ENCODE measurements at places on chromosomes 16 and 17.

DNA sequence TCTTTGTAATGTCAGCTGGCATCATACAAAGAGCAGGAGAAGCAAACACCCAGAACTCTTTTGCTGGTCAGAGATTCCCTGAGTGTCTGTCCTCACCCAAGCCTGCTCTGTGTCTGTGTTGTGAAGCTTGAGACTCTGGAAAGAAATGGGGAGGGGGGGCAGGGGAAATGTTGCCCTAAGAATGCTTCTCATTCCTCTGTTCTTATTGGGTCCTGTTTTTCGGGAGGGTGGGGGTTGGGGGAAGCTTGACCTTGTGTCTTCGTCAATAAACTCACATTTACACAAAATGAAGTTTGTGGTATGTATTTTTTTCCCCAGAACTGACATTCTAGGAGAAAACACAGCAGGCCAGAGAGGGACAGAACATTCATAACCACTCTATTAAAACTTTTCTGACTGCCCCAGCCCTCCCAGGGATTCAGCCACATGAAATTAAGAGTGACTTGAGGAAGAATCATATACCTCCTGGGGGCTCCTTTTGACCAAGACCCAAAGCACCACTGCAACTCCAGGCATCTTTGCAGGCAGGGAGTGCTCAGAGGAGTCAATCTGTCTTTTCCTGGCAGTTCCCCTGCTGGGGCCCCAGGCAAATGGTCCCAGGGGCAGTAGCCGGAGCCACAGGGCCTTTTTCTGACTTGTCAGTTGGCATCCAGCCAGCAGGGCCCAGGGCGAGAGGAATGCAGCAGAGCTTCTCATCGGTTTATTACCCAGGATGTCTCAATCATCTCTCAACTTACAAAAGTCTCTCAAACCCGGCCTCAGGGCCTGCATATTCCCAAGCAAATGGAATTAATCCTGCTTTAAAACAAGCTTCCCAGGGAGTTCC lies 5.1 kb upstream of the RASL10B start:
- DNase-seq: no peak

GRCh38 chr16:47196457-47196856 lies 52.7 kb upstream of the NETO2 start:
- no peak for DNase-seq

- no peak for DNase-seq
Observed at GRCh38 chr16:67025210-67025550, 3.8 kb upstream of the CBFB start.

GRCh38 chr16:12294471-12294870 lies 317.9 kb downstream of the SNX29 start:
- no peak for DNase-seq

- no peak for DNase-seq
Observed at GRCh38 chr16:457732-458400, 32.4 kb downstream of the RAB11FIP3 start.

- DNase-seq: no peak
Observed at GRCh38 chr16:66970775-66971720, 10.0 kb downstream of the CES3 start.

- no peak for DNase-seq
Observed at GRCh38 chr17:61294286-61294685, 105.4 kb upstream of the TBX2 start.

DNA sequence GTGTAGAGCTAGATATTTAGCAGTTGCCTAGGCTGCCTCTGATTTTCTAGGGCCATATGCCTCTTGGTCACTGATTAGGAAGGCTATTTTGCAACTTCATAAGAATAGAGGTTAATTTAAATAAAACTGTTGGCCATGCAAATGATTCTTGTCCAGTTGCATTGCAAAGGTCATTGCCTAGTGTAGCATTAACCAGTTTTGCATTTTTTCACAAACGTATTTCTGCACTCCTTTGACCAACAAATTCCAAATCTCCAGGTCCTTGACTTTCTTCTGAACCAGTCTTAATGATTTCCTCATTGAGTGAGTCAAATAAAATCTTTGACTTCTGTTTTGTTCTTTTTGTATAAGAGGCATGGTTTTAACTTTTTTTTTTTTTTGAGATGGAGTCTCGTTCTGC lies 33.5 kb downstream of the ERCC4 start:
- DNase-seq: no peak

GRCh38 chr17:37430051-37430627 lies 23.5 kb downstream of the TADA2A start:
- DNase-seq: no peak

GRCh38 chr16:58859958-58860669 lies 126.0 kb upstream of the GOT2 start:
- no peak for DNase-seq

- DNase-seq: peak; percentile 73
Observed at GRCh38 chr17:3827124-3827773, 18.8 kb downstream of the NCBP3 start.

DNA sequence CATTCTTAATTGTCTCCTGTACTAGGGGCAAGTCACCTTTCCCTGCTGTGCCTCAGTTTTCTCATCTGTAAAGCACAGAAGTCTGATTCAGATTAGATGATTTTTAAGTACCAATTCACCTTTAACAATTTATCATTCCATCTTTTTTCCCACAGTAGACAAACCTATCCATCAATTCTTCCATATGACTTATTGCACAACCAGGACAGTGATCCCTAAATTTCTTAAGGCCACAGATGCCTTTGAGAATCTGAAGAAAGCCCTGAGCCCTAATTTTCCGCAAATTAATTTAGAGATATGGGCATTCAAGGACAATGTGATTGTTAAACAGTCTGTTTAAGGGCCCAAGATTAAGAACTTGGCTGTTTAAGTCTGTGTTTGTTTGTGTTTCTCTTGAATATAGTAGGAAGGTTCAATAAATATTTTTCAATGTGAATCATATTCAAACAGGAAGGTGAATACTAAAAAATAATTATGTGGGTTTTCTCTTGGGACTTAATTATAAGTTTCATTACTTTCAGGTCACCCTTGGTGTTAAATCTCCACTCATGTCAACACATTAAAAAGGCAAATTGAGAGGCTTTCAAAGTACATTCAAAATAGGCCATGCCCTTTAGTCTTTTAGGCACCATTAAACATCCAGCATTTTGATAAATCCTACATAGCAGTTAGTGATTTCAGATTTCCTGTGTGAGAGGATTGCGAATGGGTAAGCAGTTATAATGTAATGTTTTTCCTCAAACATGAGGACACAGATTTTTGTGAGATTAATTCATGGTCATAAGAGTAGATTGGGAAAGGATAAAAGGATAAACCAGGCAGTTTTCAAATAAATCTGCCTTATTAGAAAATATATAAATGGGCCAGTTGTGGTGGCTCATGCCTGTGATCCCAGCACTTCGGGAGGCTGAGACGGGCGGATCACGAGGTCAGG lies 34.9 kb upstream of the MMD start:
- no peak for DNase-seq

DNA sequence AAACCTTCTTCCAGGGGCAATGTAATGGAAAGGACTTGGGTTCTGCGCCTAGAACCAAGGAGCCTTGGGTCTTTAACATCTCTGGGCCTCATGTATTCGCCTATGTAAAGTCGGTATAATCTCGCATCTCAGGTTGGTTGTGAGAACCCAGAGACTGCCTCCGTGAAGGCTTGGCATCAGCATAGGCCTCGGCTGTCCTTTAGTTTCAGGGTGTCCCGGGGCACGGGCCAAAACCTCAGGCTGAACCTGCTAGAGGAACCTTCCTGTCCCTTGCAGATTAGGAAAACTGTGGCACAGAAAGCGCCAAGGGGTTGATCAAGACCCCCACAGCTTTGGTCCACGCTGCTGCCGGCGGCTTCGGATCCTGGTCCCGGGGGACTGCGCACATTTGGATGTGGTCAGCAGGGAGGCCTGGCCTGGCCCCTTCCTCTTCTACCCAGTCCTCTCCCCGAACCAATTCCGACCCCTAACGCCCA lies 772 bp upstream of the PHAF1 start:
- no peak for DNase-seq

- no peak for DNase-seq
Observed at GRCh38 chr16:46632778-46633733, 11.9 kb upstream of the SHCBP1 start.

DNA sequence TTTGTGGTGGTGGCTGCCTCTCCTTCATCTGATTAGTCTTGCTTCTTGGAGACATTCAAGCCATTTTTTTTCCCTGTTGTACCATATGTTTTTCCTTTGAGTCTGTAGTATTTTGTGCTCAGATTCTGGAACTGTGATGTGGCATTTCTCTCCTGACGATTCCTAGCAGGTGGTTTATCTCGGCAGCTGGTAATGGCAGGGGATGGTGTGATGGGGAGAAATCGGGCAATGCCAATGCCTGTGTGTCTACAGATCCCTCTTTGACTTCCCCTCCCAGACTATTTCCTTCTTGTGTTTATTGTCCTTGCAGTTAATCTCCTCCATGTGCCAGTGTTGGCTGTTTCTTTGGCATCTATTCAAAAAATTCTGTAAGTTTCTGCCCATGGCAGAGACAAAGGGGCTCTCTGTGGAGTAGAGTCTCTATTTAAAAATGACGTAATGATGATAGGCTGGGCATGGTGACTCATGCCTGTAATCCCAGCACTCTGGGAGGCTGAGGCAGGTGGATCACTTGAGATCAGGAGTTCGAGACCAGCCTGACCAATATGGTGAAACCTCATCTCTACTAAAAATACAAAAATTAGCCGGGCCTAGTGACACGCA lies 90.2 kb upstream of the ERCC4 start:
- DNase-seq: no peak

- peak; percentile 65 for DNase-seq
Observed at GRCh38 chr17:8300627-8301242, 5.5 kb upstream of the SLC25A35 start.

DNA sequence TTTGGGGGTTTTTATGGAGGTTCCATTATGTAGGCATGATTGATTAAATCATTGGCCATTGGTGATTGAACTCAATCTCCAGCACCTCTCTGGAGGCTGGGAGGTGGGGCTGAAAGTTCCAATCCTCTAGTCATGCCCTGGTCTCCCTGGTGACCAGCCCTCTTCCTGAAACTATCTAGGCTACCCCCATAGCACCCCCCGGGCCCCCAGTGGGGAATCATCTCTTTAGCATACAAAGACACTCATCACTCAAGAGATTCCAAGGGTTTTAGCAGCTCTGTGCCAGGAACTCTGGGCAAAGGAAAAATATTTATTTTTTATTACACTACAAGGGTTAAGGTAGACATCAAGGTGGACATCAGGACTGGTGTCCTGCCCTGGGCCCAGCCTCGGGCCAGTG lies 10.6 kb downstream of the SLC46A1 start:
- DNase-seq: no peak

- DNase-seq: no peak
Observed at GRCh38 chr16:20637247-20637646, 60.2 kb downstream of the ACSM1 start.

GRCh38 chr16:80319181-80319580 lies 221.6 kb upstream of the DYNLRB2 start:
- no peak for DNase-seq

GRCh38 chr17:80773243-80773991 lies 218.2 kb upstream of the CHMP6 start:
- DNase-seq: no peak

GRCh38 chr17:74332763-74333283 lies 6.8 kb downstream of the KIF19 start:
- DNase-seq: no peak

- peak; percentile 26 for DNase-seq
Observed at GRCh38 chr16:24610416-24610755, 71.0 kb downstream of the RBBP6 start.

- no peak for DNase-seq
Observed at GRCh38 chr17:9726291-9726690, 65.1 kb downstream of the DHRS7C start.

DNA sequence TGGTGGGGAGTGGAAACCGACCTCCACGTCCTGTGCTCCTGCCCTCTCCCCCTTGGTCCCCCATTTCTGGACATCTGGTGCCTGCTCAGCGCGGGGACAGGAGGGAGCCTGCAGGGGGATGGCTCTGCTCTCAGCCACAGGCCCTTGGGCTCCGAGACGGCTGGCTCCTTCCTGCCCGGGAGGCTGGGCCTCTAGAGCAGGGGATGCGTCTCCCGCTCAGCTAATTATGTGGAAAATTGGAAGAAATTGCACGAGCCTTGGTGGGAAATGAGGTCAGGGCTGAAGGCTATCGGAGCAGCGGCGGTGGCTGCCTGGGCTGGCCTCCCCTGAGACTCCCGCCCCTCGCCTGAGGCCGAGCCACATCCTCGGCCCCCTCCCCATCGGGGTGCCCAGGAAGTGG lies 154.6 kb upstream of the CIBAR2 start:
- DNase-seq: no peak

All from stimulated activated CD4-positive, alpha-beta T cell treated with anti-CD3 and anti-CD28 coated beads, Interleukin-15, amount 100 ng/mL, for 24 hours (primary cell).